ENCODE measurements at places on chromosomes 1 and 21.

DNA sequence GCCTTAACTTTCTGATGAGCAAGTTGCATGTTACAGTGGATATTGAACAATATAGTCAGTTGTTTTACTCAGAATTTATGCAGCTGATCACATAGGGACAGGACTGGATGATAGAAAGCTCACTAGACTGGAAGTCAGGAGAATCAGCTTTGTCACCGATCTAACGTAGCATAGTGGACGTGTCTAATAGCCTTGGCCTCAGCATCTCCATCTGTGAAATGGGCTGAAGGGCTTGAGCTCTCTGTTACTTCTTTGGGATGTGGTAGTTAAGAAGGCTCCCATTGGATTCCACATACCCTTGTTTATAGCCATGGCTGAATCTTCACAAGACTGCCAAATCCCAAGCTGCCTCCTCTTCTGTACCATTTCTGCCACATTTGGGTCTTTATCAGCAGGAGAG is 190.6 kb downstream of the GRIK1 start:
- DNase-seq, result no peak

DNA sequence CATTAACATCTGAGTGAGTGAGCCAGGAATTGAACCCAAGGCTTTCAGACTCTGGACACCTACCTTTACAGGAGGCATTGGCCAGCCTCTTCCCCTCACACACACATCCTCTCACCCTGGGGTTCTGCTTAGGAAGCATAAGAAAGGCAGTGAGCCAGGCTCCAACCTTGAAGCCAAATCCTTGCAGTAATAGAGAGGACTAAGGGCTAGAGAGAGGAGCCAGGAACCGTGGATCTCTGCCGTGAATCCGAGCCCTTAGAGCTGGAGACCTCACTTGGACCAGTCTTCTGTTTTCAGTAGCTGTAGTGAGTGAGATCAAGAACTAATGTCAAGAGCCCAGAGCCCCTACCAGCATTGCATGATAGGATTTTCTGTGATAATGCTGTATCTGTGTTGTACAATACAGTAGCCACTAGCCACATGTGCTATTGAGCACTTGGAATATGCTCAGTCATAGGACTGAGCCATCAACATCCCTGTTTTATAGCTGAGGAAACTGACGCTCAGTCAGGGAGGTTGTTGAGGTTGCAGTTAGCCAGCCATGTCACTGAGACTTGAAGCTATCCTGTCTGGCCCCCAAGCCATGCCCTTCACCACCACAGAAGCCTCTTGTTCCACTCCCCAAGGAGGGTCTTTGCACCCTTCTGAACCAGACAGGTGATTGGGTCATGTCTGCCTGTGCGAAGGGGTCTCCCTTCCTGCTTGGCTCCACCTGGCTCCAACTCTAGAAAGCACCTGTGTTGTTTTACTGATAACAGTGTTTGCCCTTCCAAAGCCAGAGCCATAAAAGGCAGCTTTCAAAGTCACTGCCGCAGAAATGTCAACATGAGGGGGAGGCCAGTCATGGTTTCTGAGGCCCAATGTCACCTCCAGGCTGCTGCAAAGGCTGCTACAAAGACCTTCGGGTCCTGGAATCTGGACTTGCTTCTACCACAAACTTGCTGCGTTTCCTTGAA is 101.1 kb upstream of the JUN start:
- DNase-seq, result no peak

DNA sequence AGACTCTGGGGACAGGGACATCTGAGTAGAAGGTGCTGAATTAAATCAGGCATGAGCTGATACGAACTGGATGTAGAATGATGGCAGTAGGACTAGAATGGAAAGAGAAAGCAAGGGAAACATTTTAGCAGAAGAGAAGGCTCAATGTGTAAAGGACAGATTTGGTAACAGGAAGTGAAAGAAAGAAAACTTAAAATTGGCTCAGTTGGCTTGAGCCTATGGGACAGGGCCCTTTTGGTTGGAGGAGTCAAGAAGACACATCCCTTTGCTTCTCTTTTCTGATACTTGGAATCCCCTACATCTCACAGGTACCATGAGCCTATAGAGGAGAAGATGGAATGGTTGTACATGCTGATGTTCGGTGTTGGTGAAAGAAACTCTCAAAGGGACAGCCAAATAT is 300.6 kb upstream of the PLXNA2 start:
- DNase-seq, result no peak

DNA sequence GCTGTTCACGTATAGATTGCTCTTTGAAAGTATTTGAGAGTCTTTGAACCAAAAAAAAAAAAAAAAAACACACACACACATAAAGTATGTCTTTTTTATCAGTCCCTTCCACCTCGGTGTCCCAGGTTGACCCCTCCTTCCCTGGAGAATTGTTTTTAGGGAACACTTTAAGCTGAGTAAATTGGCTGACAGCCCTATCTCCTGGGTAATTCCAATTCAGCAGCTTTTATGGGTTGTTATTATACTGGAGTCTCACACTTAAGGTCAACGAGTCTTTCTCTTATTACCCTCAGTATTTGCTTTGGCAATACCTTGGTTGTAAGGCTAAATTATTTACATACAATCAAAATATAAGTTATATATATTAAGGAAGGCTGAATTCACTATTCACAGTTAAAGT is 69.4 kb downstream of the SLC30A10 start:
- DNase-seq, result no peak

DNA sequence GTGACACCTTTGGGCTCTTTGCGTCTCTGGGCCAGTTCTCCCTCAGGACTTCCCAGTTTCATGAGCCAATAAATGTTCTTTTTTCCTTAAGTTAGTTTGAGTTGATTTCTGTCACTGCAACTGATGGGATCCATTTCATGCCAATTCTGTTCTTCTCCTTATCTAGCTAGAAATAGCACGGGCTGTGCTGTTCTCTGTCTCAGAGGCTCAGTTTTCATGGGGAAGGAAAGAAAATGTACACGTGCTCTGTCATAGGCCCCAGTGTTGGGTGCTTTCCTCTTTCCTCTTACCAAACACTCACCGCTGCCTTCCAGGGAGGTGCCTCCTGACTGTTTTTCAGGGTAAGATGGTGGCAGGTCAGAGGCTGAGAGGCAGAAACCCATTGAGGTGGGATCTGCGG is 43.2 kb upstream of the ACTL8 start:
- DNase-seq, result no peak

- no peak for DNase-seq
Observed at GRCh38 chr1:219000005-219000404, 173.7 kb upstream of the LYPLAL1 start.

GRCh38 chr1:206909161-206909882 is 12.1 kb downstream of the IL24 start:
- no peak for DNase-seq

- DNase-seq, result no peak
Observed at GRCh38 chr1:92563457-92564216, 76.9 kb upstream of the GFI1 start.

DNA sequence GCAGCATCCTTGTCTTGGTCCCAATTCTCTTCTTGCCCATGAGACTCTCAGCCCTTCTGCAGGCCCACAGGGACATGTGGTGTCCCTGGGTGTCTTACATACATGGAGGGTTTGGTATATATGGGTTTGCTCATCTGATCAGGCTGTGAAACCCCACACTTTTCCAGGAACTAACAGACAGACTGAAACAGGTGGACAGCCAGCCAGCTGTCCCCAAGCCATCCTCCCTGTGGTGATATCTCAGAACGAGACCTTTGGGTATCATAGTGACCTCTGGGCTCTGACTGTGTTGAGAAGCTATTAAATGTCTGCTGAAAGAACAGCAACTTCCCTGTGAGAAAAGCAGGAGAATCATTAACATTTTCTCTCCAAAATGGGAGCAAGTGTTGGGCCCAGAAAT is 115.5 kb upstream of the PAXBP1 start:
- DNase-seq, result no peak

DNA sequence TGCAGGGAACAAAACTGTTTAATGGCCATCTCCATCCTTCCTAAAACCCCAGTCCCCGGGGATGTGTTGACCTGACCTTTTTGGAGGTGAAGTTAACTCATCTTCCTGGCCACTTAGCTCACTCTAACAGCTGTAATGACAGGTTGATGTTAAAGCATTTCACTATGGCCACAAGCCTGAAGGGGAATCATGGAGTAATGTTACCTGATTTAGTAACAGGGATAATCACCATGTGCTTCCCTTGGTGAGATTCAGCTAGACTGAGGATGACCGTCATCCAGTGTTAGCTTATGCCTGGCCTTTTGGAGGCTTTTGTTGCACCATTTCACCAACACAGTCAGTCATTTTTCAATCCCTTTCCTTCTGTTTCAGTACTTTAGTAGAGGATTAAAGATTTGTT is 64.3 kb upstream of the RAVER2 start:
- no peak for DNase-seq

DNA sequence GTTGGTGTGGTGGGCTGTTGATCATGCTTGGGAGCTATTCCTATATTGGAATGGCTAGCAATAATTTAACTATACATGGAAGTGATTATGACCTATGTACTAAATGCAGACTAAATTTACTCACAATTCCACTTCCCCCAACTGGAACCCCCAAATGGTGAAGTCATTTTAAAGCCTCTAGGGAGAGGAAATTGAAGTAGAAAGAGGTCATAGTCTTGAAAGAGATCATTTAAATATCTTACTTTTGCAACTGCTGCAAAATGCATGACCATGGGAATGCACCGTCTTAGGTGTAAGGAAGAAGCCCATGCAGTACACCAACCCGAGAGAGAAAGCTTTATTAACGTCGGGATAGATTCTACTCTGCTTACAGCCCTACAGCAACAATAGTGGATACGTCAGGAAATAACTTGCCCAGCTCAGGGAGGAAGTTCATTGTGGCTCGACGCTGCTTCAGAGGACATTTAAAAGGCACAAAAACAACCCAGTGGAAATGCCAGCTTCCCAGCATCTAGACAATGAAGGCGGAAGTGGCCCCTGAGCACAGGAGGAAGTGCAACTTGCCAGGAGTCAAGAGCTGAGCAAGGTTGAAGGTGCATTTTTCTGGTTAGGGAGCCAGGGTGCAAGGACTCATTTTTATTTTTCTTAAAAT is 26.5 kb downstream of the CYYR1 start:
- DNase-seq, result no peak
